Femur (tissue), 1 donor: ENCODE measurements at places on chromosomes 3 and 15.

DNA sequence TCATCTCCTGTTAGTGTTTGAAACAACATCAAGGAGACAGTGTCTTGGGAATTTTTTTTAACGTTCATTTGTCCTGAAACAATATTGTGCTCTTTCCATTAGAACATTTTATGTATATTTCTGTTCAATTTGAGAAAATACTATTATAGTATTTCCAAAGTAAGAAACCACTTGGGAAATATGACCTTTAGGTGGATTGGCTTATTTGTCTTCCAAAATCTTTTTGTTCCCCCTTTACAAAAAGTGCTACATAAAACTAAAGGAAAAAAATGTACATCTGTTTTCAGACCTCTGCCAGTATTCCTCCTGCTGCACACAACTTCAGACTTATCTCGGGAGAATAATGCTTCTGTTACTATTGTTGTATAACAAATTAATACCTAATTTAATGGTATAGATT is 165.9 kb upstream of the AGTR1 start:
- no peak for DNase-seq

- DNase-seq: no peak
These were observed 10.1 kb upstream of the GPR171 start for GRCh38 chr3:151213151-151213550.

GRCh38 chr3:122907471-122907870 is 112.6 kb downstream of the SLC49A4 start:
- no peak for DNase-seq

DNA sequence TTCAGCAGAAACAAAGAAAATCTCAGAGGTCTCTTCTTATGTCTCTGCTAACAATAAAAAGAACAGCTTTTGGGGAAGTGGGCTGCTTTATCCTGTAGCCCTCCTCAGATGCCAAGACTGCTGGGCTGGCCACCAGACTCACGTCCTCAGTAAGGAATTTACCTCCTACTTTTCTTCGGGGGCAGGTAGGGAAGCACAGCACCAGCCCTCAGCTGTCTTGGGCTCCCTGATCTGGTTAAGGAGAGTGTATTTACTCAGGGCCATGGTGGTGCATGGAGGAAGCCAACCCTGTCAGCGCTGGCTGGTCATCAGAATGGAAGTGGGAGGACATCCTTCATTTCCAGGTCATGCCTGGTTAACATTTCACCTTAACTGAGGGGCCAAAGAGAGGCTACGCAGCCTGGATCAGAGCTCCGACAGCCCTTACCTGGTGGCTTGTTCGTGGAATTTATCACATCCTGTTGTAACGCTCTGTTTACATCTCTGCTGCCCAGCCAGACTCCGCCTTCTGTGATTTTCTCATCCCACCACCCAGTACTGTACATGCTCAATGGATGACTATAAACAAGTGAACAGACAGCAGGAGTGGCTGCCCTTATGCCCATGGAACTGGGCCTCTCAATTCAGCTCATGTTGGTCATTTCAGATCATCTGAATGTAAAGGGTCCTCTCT is 108.3 kb downstream of the IGF2BP2 start:
- DNase-seq: no peak

DNA sequence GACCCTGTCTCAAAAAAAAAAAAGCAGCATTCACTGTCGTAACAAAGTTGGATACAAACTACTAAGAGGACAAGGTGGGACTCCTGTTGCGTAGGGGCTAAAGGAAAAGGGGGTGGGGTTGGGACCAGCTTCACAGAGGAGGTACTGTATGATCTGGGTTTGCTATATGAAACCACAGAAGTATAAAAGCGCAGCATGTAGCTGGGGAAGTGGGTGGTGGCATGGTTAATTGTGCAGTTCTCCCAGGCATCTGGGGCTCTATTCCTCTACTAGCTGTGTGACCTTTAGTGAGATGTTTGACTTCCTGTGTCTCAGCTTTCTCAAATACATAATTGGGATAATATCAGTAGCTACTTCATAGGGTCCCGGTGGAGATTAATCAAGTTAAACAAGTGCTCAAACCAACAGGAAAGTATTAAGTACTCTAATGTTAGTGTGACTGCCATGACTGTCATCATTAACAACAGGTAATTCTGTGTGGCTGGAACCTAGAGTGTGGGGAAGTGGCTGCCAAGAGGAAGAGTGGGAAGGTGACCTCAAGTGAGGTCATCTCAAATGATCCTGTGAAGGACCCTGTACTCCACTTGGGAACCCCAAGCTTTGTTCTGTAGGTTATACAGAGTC is 11.5 kb downstream of the PARP16 start:
- no peak for DNase-seq
